ENCODE measurements at places on chromosomes 2 and 18. TPM values are rescaled to one million over a fixed set of nuclear protein-coding genes. Genes with fewer than 3 reads are reported as not detected.

CGREF1 gene
- 0.94 TPM for total RNA-seq

GRCh38 chr2:177474301-177474700 lies 81.7 kb downstream of the AGPS start:
- DNase-seq: no peak

GRCh38 chr2:233689031-233689430 lies 3.7 kb upstream of the UGT1A6 start:
- no peak for DNase-seq

GRCh38 chr18:13450289-13451212 lies 232.0 kb downstream of the LDLRAD4 start:
- DNase-seq: no peak

GRCh38 chr2:86062043-86062442 lies 43.6 kb downstream of the POLR1A start:
- DNase-seq: no peak

GRCh38 chr2:10185755-10186154 lies 63.2 kb downstream of the RRM2 start:
- no peak for DNase-seq

ASB3 gene
- total RNA-seq: 25.3 TPM

GRCh38 chr2:2846332-2847208 lies 515.5 kb upstream of the MYT1L start:
- no peak for DNase-seq

- no peak for DNase-seq
Measured at GRCh38 chr2:148983896-148984295, 54.6 kb upstream of the LYPD6B start.

DNA sequence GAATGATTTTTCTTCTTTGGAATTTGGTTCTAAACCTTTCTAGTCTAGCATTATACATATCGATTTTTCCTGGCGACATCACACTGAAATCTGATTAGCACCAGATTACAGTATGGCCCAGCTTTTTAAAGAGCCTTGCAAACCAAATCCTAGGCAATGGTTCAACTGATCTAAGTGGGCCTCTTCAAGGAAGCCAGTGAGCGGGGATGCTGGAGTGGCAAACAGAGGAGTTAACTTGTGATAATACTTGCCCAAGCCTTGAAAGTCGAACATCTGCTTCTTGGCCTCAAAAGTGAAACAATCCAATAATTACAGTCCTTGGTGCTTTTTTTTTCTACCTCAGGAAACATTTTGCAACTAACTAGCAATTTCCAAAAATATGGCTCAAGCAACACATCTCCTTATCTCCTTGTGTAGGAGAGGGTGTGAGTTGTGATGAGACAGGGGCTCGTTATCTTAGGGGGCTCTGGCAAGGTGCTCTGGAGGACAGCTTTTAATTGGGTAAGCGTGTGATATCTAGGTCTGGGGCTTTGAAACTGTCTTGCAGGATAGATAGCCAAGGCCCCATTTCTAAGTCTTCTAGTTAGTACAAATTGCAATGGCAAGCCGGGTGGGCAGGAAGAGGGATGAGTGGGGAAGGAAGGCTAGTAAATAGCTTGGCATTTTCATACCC lies 240.2 kb upstream of the CCDC68 start:
- no peak for DNase-seq

- DNase-seq: peak; percentile 81
Measured at GRCh38 chr2:84888401-84889276, 7.8 kb upstream of the TRABD2A start.

CD302 gene
- 0.23 TPM for total RNA-seq

CPO gene
- total RNA-seq: not detected

GPAT2 gene
- total RNA-seq: 4.3 TPM

GRCh38 chr2:219252570-219252899 lies 508 bp upstream of the TUBA4B start:
- no peak for DNase-seq

- no peak for DNase-seq
Measured at GRCh38 chr2:42516418-42516901, 22.7 kb upstream of the KCNG3 start.

GRCh38 chr18:32803568-32803967 lies 30.7 kb upstream of the KLHL14 start:
- DNase-seq: no peak

DNA sequence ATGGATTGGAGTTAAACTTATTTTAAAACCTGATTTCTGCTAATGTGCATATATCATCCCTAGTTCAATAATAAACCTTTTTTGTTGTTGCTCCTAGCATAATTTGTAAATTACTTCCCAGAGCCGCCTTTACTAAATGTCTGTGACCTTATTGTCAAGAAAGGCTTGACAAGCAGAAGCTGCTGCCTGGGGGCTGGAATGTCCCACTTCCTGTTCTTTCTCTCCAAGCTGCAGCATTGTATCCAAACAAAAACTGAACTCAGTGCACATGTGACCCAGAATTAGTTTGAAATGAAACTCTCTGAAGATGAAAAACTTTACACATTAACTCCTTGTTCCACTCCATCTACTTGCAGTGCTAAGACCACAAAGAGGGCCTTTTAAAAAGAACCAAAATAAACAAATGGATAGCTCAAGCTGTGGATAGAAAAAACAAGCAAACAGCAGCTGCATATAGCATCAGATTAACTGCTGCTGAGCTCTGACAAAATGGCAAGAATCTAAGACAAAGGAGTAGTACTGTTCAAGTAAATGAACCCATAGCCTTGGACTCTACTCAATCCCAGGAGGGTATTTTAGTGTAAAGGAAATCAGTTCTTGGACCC lies 99.8 kb upstream of the NEUROD1 start:
- DNase-seq: no peak

EPB41L3 gene
- not detected for total RNA-seq

DNA sequence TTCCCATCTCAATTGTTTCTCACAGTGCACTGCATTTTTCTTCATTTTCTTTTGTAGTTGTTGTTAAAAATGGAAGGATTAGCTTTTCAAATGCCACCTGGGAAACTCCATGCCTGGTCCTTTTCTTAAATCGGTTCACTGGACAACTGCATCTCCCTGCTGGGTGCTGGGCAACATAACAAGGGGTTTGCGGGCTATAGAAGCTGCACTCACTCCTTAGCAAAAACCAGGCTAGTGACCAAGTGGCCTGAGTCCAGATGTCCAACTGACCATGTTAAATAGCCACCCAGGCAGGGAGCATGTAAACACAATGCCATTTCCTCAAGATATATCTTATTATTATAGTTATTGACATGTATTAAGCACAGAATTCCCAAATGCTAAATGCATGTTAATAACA lies 264.9 kb downstream of the ICOS start:
- no peak for DNase-seq

- DNase-seq: no peak
Measured at GRCh38 chr2:14635391-14635871, 2.9 kb downstream of the LRATD1 start.

- no peak for DNase-seq
Measured at GRCh38 chr2:39736640-39737039, 42.4 kb downstream of the THUMPD2 start.

SERPINB12 gene
- not detected for total RNA-seq

ALK gene
- not detected for total RNA-seq

DNA sequence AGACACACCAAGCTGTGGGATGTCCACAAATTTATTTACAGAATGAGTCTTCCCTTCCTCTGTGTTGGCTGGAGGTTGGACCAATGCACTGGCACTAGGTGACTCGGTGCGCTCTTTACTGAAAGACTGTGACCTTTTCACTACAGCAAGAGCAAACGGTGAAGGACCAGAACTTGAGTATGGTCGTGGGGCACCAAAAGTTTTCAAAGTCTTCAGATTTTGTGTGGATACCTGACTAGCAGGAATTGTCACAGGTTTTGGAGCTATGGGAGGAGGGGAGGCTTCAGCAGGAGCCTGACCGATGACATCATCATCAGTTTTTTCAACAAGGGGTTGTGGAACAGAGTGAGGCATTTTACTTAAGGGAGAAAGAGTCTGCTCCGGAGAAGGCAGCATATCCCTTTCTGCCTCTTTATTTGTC lies 73.0 kb upstream of the GRB14 start:
- DNase-seq: no peak

GRCh38 chr2:206127656-206128055 lies 31.6 kb downstream of the NDUFS1 start:
- no peak for DNase-seq

C2orf78 gene
- not detected for total RNA-seq

GRCh38 chr2:40242315-40242714 lies 209.6 kb downstream of the SLC8A1 start:
- no peak for DNase-seq

- DNase-seq: no peak
Measured at GRCh38 chr2:234981197-234982095, 29.6 kb downstream of the SH3BP4 start.

Data from activated CD8-positive, alpha-beta T cell treated with anti-CD3 and anti-CD28 coated beads, Interleukin-2, amount 10 ng/mL, durations not matched to agents 7 days and 5 days (primary cell).